ENCODE measurements at places on chromosomes 5 and 9.
A peak's percentile ranks its signal among the peaks of the same experiment; 100 is the strongest.

GRCh38 chr9:120544441-120544840 lies 35.5 kb downstream of the CDK5RAP2 start:
- DNase-seq, result no peak

- DNase-seq, result no peak
Measured at GRCh38 chr9:93480262-93480661, 26.9 kb upstream of the FAM120AOS start.

DNA sequence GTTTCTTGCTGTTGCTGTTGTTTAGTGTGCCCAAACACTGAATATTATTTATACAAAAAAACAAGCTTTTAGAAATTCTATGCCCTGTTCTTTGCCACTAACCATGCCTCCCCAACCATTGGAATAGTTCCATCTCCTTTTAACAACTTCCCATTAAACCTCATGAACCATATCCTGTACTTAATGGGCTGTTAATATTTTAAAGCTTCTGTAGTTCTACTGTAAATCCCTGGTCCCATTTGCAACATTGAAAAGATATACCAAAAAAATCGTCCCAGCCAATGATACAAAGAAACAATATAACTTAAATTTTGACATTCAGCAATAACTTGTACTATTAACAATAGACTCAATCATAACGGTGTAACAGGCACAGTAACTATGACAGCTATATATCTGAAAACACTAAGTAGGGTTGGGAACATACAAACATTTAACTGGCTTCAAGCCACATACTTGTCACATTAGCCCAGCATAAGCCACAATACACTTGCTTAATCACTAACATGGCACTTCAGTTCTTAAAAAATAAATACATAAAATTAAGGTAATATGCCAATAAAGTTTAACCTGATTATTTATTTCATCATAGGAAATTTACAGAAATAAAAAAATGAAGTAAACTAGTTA lies 86.1 kb downstream of the ADAMTS6 start:
- no peak for DNase-seq

GRCh38 chr5:88758184-88758583 lies 124.8 kb downstream of the MEF2C start:
- no peak for DNase-seq

DNA sequence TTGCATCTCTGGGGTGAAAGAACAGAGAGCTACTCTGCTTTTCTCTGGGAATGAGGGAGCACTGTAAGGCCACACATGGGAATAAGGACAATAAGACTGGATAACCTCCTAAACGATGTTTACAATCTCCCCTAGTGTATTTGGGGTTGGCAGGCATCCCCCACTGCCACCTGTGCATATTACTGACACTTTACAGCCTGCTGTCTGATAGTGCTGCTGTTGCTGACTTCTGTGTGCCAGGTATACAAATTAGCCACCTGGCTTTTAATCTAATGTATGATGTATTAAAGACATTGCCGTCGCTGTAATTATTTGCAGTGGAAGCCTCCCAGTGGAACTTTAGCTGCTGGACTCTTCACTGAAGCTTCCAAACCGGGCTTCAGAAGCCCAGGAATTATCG lies 4.4 kb upstream of the SHISAL2B start:
- no peak for DNase-seq

DNA sequence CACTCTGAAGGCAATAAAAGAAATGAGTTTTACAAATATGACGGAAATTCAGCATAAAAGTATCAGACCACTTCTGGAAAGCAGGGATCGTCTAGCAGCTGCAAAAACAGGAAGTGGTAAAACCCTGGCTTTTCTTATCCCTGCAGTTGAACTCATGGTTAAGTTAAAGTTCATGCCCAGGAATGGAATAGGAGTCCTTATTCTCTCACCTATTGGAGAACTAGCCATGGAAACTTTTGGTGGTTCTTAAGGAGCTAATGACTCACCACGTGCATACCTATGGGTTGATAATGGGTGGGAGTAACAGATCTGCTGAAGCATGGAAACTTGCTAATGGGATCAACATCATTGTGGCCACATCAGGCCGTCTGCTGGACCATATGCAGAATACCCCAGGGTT lies 93.5 kb upstream of the RGMB start:
- no peak for DNase-seq

- no peak for DNase-seq
Measured at GRCh38 chr9:120032639-120033038, 547.3 kb downstream of the CDK5RAP2 start.

- DNase-seq, result no peak
Measured at GRCh38 chr5:171776770-171777759, 8.6 kb upstream of the SMIM23 start.

- no peak for DNase-seq
Measured at GRCh38 chr5:132095424-132095972, 21.9 kb downstream of the CSF2 start.

DNA sequence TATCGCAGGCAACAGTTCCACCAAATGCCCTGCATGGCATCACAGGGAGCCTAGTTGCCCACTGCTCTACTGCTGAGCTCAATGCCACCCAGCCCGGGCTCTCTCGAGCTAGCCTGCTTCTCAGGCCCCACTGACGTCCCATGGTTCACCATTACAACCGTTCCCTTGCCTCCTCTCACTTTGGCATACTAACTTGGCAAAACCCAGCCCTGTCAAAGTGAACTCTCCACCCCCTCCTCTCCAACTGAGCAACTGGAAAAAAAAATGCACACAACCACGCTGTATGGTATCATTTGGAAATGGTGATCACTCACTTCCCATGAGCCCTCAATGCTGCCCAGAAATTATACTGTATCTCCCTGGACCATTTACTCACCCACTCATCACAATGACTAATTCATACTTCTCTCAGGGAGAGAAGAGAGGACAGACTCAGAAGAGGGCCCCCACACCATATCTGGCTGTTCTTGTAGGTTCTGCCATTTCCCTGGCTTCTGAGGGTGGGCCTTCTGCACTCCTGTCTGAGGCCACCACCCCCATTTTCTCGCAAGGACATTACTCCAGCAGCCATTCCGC lies 51.4 kb upstream of the RARS1 start:
- DNase-seq, result no peak

DNA sequence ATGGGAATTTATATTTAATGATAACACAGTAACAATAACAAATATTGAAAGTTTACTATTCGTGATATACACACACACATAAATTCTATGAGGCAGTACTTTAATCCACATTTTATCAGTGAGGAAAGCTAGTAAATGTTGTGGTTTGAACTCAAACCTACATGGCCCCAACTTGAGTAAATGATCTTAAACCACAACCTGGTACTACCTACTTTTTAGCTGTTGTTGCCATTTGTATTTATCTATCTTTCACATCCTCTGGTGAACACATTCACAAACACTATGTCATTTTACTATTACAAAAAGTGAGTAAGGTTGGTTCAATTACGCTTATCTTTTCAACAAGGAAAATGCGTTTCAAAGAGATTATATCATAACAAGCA lies 186.1 kb downstream of the SMC2 start:
- no peak for DNase-seq

DNA sequence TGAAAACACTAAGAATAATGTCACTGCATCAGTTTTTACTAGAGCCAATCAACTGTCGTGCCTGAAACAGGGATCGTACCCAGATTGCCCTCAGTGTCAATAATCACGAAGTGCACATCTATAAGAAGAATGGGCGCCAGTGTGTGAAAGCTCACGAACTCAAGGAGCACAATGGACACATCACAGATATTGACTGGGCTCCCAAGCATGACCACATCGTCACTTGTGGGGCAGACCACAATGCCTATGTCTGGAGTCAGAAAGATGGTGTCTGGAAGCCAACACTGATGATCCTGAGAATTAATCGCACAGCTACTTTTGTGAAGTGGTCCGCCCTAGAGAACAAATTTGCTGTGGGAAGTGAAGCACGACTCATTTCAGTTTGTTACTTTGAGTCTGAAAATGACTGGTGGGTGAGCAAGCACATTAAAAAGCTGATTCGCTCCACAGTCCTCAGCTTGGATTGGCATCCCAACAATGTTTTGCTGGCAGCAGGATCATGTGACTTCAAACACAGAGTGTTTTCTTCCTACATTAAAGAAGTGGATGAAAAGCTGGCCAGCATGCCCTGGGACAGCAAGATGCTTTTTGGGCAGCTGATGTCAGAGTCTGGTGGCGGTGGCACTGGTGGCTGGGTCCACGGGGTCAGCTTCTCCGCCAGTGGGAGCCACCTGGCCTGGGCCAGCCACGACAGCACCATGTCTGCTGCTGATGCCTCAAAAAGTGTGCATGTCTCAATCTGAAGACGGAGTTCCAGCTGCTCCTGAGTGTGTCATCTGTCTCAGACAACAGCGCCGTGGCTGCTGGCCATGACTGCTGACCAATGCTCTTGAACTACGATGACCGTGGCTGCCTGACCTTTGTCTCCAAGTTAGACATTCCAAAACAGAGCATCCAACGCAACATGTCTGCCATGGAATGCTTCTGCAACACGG lies 32.2 kb downstream of the NSA2 start:
- DNase-seq, result no peak

- DNase-seq, result no peak
Measured at GRCh38 chr5:124990723-124991122, 244.3 kb upstream of the ZNF608 start.

- DNase-seq, result no peak
Measured at GRCh38 chr5:66788556-66788955, 192.4 kb downstream of the MAST4 start.

DNA sequence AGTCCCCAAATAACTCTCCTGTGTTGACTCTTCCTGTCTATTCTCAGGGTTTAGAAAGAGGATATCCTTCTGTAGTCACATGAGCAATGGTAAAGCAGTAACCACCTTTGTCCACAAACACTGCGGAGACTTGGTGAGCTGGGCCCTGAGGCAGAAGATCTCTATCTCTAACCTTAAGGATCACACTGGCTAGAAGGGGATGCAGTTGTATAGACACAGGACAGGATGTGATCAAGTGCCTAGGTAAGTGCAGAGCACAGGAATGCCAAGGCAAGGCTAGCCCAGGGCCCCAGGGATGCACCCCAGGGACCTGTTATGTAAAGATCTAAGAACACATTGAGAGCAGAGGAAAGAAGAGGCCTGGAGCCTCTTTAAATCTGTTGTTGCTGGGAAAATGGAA lies 610.5 kb downstream of the IRX1 start:
- DNase-seq, result no peak

DNA sequence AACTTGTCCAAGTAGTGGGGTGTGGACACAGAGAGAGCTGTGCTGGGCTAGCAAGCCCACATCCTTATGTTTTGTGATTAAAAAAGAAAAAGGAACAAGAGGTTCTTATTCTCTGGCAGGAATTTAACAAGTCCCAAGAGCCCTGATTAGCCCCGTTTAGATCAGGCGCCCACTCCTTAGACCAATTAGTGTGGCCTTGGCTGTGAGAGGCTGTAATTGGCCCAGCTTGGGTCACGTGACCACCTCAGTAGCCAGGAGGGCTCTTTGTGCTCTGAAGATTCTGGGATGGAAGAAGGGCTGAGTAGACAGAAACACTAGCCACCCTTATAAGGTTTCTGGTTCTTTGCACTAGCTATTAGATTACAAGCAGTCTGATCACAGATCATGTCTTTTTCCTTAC lies 31.1 kb downstream of the GCNT4 start:
- no peak for DNase-seq

DNA sequence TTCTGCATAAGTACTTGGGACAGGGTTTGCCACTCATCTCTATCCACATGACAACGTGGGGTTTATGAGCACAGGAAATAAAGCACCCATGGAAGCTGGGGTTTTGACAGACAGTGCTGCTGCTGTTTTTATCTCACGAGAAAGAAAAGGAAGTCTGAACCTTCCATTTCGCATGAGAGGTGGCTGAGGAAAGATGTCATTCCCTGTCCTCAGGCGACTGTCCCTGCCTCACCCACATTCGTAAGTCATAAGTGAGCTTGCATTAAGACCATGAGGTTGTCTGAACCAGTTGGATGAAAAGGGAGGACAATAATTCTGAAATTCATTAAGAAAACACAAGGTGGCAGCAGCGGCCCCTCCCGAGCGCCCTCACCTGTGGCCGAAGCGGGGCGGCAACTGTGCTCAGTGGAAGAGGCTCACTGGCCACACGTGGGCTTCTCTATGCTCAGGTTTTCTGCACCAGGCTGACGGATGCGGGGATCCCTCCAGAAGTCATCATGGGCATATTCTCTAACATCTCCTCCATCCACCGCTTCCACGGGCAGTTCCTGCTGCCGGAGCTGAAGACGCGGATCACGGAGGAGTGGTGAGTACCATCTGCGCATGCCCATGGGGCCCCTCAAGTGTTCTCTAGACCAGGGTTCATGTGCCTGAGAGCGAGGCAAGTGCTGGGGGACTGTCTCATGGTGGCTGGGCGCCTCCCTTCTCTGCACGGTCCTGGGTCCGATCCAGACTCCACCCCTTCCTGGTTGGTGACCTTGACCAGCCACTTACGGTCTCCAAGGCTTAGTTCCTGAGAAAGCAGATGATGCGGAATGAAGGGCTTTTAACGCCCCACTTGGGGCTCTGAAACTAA lies 54.7 kb upstream of the SUSD3 start:
- DNase-seq, result peak; percentile 72

DNA sequence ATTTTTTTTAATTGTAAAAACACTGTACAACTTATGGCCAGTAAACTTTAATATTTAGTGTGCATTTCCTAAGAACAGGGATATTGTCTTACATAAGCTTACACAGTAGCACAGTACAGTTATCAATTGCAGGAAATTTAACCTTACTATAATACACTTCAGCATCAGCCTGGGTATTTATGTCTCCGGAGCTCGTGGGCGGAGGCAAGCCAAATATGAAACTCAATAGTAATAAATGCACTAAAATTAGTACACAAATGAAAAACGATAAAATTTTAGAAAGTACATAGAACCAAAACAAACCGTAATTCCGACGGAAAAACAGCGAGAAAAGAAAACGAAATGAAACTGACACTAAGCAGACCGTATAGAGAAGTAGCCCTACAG lies 91.2 kb downstream of the ANXA2R start:
- peak; percentile 9 for DNase-seq

DNA sequence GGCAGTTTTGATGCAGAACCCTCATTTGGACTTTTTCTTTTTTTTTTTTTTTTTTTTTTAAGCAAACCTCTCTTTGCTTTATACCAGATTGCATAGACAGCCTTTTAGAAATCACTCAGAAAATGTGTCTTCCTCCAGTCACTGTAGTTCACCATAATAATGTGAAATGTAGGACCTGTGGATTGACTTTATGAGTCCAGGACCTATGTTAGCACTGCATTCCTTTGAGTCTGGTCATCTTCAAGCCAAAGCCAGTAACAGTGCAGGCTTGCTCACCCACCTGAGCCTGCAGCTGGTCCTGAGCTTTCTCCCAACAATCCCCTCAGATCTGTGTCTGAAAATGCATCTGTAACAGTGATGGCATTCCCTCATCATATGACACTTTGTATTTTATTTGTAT lies 110.7 kb upstream of the NFIL3 start:
- DNase-seq, result no peak

DNA sequence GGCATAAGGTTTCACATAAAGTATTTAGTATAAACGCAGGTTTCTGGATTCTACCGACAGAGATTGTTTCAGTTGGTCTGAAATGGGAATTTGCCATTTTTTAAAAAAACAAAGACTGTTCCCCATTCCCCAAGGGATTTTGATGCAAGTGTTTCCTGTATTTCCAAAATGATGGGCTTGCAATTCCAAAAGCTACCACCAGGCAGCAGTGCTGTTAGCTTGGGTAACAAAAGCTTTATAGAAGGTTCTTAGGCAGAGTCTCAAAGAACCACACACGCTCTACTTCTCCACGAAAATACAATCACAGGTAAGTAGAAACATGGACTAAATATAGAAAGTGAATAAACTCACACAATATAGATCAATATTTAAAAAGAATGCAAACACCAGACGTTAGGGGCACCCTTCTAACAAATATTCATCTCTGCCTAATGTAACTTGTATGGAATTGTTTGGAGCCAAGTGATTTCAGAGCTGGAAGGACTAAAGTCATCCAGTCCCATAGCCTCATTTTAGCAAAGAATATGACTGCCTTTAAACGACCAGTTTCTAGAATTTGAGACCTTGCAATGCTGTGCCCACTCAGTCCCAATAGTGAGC lies 154.3 kb downstream of the SPOCK1 start:
- DNase-seq, result no peak

Data from activated CD4-positive, alpha-beta T cell treated with anti-CD3 and anti-CD28 coated beads for 4 hours (primary cell).